ENCODE measurements at places on chromosomes 2 and 18.
A peak's percentile ranks its signal among the peaks of the same experiment; 100 is the strongest.

GRCh38 chr2:114880046-114880445 lies 437.6 kb downstream of the DPP10 start:
- no peak for DNase-seq

DNA sequence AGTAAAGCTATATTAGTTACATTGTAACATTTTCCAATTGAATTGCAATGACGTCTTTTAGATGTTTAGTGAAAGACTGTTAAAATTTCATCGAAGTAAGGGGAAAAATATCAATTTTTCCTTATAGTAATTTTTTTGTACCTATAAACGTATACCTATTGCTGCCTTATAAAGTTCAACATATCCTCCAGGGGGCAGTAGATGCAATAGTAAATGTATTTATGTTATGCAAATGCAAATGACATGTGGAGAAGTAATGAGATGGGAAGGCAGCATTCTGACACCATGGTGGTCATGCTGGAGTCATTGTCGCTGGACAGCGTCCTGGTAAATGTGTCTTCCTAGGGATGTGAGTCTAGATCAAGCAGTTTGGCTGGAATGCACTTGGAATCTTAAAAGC lies 38.7 kb downstream of the MSTN start:
- peak; percentile 39 for DNase-seq

- DNase-seq: no peak
Observed at GRCh38 chr2:85215081-85215447, 81.9 kb downstream of the TCF7L1 start.

DNA sequence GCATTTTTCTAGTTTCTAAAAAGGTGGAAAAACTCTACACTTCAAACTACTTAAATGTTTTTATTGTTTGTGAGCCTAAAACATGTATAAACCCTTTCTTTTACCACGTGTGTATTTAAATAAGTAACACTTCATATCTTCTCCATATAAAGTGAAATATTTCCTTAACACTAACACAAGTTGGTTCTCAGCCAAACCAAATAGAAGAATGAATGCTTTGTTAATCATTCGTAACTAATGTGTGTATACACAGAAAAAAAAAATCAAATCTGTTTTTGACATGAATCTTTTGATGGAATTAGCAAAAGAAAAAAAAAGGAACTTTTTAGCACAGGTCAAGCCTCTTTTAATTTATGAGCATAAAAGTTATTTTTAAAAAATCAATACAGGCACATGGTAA lies 89.3 kb downstream of the EHBP1 start:
- DNase-seq: no peak

DNA sequence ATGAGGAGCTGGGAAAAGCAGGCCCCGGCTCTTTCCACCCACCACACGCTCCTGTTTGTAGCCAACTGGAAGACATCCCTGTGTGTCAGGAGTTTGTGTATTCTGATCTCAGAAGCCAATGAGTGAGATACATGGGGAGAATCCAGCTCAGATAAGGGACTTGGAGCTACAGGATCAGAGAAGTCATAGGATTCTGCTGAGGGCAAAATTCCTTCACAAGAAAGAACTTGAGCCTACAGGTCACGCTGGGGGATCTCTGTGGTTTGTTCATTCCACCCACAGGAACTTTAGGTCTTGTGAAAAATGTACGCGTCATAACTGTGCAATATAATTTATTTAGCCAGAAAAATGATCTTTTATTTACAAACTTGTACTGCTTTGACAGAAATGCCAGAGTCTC lies 80.1 kb upstream of the SMIM21 start:
- no peak for DNase-seq

DNA sequence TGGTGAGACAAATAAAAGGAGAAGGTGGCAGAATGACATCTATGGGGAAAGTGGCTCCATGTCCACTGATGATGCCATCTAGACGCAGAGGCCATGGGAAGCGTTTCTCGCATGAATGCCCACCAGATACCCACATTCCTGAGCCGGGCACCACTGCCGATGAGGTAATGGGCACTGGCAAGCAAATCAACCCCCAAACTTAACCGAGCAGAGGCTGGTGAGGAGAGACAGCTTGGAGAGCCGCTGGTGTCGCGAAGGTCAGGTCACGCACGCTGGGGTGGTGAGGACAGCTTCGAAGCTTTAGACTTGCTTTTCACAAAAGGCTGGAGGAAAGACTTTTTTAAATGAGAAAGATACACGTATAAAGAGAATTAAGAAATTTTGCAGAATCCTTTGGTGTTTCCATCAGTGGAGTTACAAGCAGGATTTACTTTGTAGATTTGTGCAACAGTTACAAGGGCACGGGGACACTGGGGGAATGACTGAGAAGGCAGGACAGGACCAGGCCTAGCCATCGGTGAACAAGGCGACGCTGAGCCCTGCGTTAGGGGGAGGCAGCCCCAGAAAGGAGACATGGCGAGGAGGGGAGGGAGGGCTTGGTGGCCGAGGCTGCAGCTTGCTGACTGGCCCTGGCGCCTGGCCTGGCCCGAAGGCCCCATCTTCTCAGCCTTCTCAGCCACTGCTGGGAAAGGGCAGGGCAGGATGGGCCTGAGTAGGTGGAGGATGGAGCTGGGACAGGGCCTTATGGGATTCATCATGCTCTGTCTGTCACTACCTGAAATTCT lies 83.9 kb upstream of the HDAC4 start:
- no peak for DNase-seq

GRCh38 chr2:233165895-233166661 lies 85.4 kb upstream of the ATG16L1 start:
- DNase-seq: no peak

GRCh38 chr2:128406736-128407554 lies 88.3 kb upstream of the HS6ST1 start:
- no peak for DNase-seq

DNA sequence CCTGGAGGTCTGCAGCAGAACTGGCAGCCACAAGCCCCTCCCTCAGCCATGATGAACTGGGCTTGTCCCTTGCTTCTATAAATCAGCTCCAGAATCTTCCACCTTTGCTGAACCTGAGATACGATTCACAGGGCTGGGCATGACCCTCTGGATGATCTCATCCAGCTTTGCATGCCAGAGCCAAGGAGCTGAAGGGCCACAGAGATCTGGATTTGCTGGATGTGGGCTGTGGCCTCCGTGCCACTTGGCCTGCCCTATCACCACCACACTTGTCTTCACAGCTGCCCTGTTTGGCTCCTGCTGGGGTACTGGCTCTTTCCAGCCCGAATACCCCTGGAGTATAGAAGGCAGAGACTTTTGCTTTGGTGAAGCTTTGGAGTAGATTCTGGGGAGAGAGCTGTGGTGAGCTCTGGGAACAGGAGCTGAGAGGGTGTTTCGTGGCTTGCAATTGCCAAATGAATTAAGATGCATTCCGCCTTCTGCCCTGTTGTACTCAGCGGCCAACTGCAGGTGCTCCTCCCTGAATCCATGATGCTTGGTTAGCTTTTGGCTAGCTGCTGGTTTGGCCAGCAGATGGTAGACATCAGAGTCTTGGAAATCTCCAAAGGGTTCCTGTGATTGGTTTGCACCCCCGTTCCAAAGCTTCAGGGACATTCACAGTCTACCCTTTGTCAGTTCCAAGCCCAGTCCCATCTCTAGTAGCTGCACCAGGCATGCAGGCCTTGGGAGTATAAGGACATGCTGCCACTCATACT lies 30.9 kb upstream of the GIGYF2 start:
- DNase-seq: no peak

DNA sequence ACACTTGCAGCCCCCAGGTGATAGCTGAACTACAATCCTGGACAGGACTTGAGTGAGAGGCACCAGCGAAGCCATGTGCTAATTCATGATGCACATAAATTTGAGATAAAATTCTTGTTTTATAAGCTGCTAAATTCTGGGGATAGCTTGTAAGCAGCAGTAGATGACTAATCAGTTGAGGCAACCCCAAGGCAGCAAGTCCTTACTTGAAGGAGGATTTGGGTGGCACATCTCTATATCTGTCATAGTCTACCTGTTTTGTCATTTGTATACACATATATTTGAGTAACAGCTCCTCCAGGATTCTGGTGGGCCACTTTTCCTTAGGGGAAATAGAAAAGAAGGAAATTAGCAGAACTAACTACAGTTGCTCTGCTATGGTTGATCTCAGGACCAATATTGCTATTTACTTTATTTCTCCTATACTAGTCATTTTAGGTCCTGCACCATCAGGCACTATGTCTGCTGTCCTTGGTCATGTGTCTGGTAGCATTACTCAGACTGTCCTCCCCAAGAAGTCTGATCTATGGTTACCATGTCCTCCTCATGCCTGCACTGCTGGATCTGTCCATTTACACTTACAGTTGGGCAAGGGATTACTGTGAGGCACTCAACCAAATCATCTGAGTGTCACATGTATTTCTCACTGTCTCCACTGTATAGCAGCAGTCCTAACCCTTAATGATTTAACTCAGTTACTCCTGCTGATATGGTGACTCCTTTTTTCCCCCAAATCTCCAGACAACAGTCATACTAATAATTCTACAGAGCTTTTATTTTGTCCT lies 436.0 kb upstream of the CWC22 start:
- DNase-seq: no peak

DNA sequence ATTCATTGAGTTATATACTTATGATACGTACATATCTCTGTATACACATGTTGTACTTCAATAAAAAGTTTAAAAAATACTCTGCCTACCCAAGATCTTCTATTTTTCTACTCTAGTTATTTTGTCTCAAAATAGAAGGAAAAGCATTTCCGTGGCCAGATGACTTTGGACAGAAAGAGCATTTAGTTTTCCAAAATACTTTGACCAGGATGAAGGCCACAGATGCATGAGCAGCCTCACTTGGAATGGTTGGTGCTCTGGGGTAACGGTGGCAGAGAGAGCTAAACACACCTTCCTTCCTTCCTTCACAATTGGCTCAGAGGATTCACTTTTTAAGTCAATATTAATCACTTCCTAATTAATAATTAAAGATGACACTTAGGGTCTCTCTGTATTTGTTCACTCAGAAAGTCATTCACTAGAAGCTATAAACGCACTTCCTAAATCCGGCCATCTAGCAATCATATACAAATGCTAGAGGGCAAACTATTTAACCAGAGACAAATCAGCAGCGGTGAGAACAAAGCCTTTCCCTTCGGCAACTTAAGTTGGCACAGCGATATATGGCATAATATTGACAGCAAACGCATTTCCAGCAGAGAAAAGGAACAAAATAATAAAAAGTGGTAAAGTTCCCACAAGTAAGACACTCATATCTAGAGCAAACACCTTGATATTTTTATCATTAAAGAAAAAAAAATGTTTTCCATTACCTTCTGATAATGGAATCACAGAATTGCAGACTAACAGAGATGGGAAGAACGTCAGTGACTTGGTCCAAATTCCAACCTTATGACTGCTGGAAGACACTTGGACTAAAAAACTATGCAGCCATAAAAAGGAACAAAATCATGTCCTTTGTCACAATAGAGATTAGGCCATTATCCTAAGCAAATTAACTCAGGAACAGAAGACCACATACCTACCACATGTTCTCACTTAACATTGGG lies 55.9 kb upstream of the NARS1 start:
- DNase-seq: peak; percentile 71

DNA sequence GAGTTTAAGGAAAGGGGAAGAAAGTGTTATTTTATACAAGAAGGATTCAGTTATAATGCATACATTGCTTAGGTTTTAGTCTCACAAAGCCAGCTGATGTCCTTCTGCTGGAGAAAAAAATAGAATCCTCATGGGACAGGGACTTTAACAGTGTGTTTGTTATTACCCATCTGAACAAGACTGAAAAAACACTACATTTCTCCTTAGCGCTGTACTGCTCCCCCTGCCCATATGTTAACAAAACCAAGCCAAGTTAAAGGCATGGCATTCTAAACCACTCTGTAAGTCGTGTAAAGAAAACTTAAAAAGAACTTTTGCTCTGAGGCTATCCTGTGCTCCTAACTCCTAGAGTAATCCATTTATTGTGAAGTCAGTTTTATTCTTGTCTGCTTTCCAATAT lies 102.6 kb upstream of the NYAP2 start:
- DNase-seq: no peak

GRCh38 chr18:24072743-24073142 lies 58.2 kb downstream of the TTC39C start:
- no peak for DNase-seq

- DNase-seq: no peak
Observed at GRCh38 chr2:237529452-237530402, 36.6 kb upstream of the PRLH start.

DNA sequence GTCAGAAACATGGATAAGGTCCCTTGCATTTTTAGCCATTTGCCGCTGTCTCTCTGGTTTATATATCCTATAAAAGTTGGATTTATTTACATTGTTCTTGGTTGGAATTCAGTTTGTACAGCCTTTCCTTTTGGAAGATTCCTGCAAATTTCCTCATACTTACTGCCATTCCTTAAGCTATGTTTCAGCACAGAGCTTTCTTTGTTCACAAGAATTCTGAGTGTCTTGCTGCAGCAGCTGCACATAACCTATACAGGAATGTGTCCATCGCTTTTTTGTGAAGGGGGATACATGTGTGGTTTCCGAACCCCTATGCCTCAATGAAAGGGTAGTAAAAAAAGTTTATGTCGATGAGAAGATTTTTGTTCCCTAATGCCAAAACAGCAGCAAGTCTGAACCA lies 48.3 kb upstream of the CCDC68 start:
- peak; percentile 61 for DNase-seq

GRCh38 chr2:238667639-238668038 lies 180.2 kb upstream of the TWIST2 start:
- no peak for DNase-seq

DNA sequence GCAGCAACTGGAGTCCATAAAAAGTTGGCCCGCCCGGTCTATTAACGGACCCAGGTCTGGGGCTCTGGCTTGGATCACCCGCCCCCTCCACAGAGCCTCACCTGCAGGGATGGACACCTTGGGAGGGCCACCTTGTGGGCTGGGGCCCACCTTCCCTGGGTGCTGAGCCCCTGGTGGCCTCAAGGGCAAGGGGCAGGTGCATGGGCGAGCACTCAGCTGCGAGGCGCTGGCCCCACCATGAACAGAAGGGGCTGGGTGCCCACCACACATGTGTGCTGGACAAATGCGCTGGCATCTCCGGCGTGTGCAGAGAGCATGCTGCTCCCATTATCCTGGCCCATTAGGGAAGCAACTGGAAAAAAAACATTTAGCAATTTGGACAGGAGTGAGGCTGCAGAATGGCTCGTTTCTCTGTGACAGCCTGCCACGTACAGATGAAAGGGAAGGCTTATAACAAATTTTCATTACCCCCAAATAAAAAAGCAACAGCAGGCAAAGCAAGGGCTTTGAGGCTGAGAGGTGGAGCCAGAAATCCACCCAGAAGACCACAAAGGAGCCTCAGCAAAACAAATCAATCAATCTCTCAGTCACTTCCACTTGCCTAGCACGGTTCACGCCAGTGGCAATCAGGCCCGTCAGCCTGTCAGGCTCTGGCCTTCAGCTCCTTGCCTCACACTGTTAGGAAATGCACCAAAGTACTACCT lies 253.1 kb upstream of the ZNF521 start:
- no peak for DNase-seq

DNA sequence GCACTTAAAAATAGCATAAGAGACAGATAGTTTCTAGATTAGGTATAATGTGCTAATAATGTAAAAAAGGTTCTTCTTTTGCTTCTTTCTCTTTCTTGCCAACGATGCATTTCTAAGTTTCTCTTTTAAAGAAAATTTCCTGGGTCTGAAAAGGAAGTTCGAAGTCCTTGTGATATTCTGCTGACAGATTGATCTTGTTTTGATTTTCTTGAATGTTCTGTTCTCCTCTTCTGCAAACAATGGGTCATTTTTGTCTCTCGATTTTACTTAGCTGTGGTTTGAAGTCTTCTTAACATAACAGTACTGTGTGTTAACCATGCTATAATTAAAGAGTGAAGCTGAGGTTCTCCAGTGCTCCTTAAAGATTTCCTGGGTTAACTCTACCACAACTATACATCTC lies 61.1 kb upstream of the ACYP2 start:
- DNase-seq: no peak
